NCI-H146 (cell line): ENCODE measurements at places on chromosomes 4 and X.

GRCh38 chr4:15809058-15809457, 30.9 kb downstream of the CD38 start:
- DNase-seq, result no peak

- DNase-seq, result no peak
Observed at GRCh38 chrX:139290310-139290709, 240.2 kb upstream of the F9 start.

GRCh38 chrX:120291211-120291610, 20.1 kb downstream of the TMEM255A start:
- DNase-seq, result no peak

DNA sequence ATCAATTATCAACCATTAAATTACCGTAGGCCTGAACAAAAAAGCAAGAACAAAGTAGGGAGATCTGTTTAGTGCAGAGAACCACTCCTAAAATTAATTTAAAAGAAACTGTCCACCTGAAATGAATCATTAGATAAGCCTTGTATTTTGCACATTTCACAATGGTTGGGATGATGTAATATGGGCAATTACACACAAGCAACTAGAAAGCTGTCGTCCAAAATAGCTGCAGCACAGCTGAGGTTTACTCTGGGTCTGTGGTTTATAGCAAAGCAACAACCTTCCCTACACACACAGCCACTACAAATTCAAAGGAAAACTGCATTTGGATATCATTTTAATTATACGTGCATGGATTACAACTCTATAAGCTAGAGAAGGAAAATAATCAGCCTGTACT, 28.5 kb downstream of the PCDH19 start:
- DNase-seq, result no peak

- DNase-seq, result no peak
Observed at GRCh38 chr4:171265190-171265818, 547.9 kb upstream of the GALNTL6 start.

GRCh38 chrX:45778616-45779015, 577.9 kb upstream of the DIPK2B start:
- DNase-seq, result no peak
